ENCODE measurements at places on chromosomes 6 and 20.

DNA sequence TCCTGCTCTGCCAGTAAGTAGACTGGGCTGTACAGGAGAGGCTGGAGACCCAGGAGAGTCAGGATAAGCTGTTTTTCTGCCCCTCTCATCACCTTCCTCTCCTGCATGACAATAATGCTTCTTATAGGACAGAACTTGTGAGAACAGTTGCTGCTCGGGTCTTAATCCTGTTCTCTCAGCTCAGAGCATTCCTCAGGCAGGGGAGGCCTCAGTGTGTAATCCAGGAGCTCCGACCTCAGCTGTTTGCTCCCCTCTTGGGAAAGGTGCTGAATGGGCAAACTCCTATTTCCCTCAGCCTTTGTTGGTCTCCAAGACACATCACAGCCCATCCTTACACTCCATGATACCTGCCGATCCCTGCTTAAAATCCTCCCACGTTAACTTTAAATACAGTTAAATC is 134.9 kb upstream of the LRFN2 start:
- no peak for DNase-seq

- DNase-seq, result no peak
Observed at GRCh38 chr20:35625584-35626385, 10.2 kb downstream of the SPAG4 start.

- DNase-seq, result no peak
Observed at GRCh38 chr6:18861204-18861603, 474.1 kb downstream of the RNF144B start.

DNA sequence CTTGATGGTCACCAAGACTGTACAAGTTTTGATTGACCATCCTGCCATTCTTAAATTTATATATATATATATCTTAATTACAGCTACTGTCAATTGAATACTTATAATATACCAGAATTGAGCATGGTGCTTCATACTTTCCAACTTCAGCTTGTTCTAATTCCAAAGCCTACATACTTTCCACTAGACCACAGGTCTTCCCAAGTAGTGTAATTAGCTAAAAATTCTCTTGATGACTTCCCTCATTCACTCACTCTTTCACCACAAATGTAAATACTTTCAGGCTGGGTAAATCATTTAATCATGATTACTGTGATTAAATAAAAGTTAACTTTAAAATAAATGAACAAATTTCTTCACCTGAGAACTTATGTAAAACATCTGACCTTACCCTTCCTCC is 3.4 kb downstream of the ASF1A start:
- no peak for DNase-seq

DNA sequence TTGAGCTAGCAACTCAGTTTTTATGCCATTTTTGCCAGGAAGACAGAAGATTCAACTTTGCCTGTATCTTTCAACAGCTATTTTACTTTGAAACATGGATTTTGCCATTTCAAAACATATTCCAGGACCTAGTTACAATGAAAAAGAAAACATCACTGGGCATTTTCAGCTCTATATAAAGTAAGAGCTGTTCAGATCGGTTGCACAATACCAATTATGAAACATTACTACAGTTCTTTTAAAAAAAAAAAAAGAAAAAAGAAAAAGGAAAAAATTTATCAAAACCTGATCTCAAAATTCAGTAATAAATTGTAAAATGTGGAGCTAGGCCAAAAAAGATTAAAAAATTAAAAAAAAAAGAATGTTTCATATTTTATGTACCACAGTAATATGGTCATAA is 15.6 kb downstream of the BCLAF1 start:
- no peak for DNase-seq
